ENCODE measurements at places on chromosomes 5 and 9.

- no peak for DNase-seq
Measured at GRCh38 chr9:124454791-124455443, 4.7 kb downstream of the ADGRD2 start.

GRCh38 chr5:157915638-157916037 lies 56.7 kb upstream of the CLINT1 start:
- no peak for DNase-seq

GRCh38 chr5:108655750-108656450 lies 91.8 kb upstream of the FER start:
- no peak for DNase-seq

DNA sequence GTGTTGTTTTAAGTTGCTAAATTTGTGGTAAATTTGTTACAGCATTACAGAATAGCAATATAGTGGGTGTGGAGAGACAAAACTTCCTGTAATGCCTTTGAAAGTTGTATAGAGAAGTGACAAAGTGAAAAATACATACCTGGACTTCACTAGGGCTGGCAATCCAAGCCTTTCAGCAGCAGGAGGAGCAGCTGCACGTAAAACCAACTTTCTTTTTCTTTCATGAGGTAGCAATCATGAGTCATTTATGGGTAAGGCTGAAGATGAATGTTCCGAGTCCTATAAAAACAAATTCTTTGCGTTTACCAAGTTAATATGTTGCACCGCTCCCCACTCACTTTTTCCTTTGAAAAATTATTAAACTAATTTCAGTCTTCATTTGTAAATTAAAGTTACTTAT lies 1138.2 kb downstream of the TAF11L14 start:
- no peak for DNase-seq

DNA sequence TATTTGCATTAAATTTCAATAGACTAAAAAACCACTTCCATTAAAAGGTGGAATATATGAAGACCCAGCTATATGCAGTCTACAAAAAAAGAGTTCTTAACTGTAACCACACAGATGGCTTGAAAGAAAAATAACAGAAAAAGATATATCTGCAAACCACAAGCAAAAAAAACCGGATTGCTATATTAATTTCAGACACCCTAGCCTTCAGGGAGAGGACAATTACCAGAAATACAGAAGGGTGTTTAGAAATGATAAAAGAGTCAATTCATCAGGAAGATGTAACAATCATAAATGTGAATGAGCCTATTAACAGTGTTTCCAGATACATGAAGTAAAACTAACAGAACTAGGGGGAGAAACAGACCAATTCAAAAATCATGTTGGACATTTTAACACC lies 56.9 kb upstream of the SMIM23 start:
- DNase-seq: no peak

DNA sequence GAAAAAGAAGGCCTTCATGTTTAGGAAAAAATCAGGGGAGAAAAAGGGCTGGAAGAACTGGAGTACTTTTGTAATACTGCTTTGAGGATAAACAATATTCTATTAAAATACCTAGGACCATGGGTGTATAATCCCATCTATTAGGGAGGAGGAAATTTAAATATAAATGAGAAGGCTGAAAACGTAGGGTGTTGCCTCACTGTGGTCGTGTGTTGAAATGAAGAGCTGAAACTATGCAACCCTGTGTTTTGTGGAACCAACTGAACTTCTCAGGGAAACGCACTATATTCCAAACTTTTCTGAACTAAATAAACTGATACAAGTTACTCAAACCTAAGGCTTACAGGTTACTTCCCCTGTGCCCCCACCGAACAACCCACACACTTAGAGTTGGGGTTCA lies 4.5 kb upstream of the CNTLN start:
- no peak for DNase-seq

GRCh38 chr9:107896544-107896943 lies 407.0 kb upstream of the KLF4 start:
- DNase-seq: no peak

DNA sequence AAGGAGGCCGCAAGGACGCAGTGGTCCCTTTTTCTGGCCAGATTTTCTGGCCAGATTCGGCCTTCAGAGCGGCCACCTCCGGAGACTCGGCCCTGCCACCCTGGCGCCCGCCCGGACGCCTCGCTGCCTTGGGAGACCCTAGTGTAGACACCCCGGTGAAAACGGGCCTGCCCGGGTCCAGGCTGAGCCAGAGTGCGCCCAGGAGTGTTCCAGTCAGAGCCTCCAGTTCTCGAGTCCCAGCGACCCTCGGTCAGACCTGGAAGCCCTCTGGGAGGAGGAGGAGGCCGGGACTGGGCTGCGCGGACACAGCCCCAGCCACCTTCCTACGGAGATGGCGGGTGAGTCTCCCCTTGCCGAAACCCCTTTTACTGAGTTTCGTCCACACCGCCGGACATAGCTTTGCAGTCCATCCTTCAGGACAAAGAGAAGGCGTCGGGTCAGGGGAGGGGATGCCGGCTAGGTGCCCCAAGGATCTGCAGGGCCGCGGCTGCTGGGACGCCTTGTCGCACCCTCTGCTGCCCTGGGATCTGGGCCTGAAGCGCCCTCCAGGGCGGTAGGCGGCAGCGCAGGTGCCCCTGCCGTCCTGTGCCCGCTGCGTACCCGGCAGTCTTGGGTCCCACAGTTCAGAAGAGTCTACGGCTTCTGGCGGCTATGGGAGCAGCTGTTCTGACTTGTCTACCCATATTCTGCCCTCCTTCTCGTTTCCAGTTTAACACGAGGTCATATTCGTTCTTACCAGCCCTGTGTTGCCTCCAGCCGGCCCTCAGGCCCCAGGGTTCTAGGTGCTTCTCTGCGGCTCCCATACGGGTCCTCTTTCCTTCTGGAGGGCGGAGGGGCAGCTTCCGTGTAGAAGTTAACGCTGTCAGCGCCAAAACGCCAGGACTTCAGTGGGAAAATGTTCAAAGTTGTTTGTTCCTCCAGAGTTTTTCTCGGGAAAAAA lies 1771.7 kb upstream of the CDH9 start:
- DNase-seq: no peak

DNA sequence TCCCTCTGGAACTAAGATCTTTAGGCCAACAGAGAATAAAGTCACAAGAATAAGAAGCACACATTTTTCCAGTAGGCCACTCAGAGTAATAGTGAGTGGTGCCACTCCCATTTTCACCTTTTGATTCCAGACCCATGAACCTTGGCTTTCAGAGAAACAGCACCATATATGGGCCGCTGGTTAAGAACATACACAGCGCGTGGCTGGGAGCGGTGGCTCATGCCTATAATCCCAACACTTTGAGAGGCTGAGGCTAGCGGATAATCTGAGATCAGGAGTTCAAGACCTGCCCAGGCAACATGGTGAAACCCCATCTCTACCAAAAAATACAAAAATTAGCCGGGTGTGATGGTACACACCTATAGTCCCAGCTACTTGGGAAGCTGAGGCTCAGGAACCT lies 15.6 kb upstream of the PTGES start:
- no peak for DNase-seq

- no peak for DNase-seq
Measured at GRCh38 chr5:109125755-109126429, 283.9 kb downstream of the PJA2 start.

- DNase-seq: no peak
Measured at GRCh38 chr5:125384071-125384470, 637.6 kb upstream of the ZNF608 start.

- DNase-seq: no peak
Measured at GRCh38 chr9:89351584-89352300, 33.4 kb downstream of the SECISBP2 start.

- no peak for DNase-seq
Measured at GRCh38 chr9:98808411-98808815, 943 bp downstream of the GALNT12 start.

DNA sequence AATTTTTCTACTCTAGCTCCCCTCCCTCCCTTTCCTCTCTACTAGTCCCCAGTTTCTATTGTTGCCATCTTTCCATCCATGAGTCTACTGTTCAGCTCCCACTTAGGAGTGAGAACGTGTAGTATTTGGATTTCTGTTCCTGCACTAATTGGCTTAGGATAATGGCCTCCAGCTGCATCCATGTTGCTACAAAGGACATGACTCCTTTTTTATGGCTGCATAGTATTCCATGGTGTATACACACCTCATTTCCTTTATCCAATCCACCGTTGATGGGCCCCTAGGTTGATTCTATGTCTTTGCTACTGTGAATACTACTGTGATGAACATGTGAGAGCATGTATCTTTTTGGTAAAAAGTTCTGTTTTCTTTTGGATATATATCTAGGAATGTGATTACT lies 138.9 kb upstream of the MSX2 start:
- no peak for DNase-seq

DNA sequence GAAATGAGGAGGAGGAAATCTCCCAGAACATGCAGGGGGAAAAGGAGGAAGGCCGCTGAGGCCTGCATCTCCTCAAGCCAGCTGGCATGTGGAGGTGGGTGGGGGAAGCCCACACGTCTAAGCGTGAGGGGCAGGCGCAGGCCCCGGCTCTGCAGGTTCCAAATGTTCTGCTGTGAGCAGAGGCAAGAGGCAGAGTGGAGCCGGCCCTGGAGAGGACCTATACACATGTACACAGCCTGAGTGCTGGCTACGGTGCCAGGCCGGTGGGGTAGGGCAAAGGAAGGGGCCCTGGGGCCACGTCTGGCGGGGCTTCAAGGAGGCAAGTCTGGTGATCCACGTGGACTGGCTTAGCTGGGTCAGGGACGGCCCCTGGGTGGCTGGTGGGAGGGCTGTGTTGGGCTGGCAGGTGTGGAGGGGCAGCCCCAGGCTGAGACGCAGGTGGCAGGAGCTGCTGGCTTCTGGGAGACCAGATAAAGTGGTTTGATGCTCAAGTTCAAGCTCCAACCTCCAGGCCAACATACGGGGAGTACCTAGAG lies 26.4 kb downstream of the LPCAT1 start:
- no peak for DNase-seq

- no peak for DNase-seq
Measured at GRCh38 chr5:78574131-78574673, 74.4 kb downstream of the LHFPL2 start.

DNA sequence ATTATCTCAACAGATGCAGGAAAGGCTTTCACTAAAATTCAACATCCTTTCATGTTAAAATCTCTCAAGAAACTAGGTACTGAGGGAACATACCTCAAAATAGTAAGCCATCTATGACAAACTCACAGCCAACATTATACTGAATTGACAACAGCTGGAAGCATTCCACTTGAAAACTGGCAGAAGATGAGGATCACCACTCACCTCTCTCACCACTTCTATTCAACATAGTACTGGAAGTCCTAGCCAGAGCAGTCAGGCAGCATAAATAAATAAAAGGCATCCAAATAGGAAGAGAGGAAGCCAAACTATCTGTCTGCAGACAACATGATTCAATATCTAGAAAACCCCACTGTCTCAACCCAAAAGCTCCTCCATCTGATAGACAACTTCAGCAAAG lies 203.6 kb upstream of the GRAMD2B start:
- DNase-seq: no peak

- DNase-seq: no peak
Measured at GRCh38 chr9:127968042-127968441, 12.7 kb downstream of the EEIG1 start.

GRCh38 chr9:86830356-86830755 lies 117.0 kb downstream of the GAS1 start:
- DNase-seq: no peak

GRCh38 chr5:11261241-11261640 lies 500.2 kb upstream of the DAP start:
- no peak for DNase-seq

GRCh38 chr5:41878643-41879478 lies 8.6 kb upstream of the OXCT1 start:
- no peak for DNase-seq

DNA sequence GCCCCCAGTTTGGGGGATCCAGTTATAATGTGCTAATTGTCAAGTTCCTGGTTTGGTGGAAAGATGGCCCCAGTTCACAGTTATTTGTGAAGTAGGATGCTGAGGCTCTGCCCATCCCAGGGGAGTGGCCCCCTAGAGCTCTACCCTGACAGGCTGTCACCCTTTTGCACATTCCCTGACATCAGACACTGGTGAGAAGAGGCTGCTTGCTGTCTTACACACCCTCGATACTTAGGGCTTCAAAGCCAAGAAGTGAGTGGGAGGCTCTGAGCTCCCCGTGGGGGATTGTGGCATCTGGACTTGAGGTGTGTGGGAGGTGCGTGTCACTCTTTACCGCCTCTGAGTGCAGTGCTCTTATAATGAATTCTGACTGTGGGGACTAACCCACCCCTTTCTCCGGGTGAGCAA lies 168.5 kb downstream of the DOCK2 start:
- DNase-seq: no peak

- DNase-seq: no peak
Measured at GRCh38 chr5:83547161-83547560, 75.6 kb downstream of the VCAN start.

DNA sequence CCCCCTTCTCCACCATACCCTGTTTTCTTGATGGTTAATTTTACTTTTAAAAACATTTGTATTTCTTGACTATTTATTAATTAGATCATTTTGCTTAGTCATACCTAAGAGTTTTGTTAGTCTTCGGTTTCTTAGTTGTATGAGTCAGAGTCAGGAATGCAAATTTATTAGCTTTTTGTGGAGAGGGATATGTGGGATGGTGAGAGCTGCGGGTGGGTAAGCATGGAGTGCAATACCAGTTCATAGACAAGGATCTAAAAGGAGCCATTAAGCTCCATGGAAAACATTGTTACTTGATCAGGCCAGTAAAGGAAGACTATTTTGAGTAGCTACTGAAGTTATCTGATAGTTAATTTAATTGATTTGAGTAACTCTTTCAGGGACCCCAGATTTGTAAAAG lies 77.5 kb downstream of the ZSWIM6 start:
- DNase-seq: no peak

DNA sequence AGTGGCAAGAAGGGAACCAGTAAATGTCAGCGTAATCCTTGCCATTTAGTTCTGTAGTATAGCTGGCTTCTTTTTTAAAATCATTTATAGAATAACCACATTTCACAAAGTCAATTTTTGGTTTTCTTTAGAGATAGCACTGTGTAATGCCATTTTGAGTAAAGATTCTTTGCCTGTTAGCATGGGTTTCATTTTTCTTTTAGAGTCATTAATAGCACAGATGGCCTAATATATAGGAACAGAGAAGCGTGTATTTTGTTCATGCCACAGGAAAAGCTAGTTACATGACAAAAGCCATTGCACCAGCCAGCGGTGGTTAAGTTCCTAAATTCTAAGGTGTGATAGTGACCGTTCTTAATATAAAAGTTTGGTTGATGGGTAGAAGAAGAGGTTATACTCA lies 1363.9 kb downstream of the MAT2B start:
- no peak for DNase-seq

DNA sequence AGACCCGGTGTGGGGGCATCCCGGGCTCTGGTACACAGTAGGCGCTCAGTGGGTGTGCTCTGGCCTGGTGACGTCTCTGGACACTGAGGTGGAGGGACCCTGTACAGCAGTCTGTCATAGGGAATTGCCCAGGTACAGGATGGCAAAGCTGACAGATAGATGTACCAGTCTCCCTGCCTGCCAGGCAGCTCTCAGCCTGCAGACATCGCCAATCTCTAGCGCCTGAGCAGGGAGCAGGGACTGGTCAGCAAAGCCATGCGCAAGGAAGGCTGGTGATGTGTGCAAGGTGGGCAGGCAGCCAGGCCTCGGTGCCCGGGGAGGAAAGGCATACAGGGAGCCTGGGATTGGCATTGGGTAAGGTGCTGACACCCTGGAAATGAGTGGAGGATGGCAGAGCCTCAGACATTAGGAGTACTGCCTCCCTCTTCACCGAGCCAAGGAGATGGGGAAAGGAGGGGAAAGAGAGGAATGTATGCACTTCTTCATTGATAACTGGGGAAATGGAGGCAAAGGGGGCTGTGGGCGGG lies 33.9 kb upstream of the BRD3 start:
- no peak for DNase-seq

- DNase-seq: no peak
Measured at GRCh38 chr9:134663753-134664415, 22.3 kb downstream of the COL5A1 start.

- DNase-seq: no peak
Measured at GRCh38 chr5:175922192-175922885, 45.8 kb downstream of the THOC3 start.

Measured in stimulated activated CD8-positive, alpha-beta memory T cell treated with anti-CD3 and anti-CD28 coated beads, Interleukin-2, amount 100 ng/mL, for 1 hour (primary cell).